ENCODE measurements at places on chromosomes 11 and 22.

DNA sequence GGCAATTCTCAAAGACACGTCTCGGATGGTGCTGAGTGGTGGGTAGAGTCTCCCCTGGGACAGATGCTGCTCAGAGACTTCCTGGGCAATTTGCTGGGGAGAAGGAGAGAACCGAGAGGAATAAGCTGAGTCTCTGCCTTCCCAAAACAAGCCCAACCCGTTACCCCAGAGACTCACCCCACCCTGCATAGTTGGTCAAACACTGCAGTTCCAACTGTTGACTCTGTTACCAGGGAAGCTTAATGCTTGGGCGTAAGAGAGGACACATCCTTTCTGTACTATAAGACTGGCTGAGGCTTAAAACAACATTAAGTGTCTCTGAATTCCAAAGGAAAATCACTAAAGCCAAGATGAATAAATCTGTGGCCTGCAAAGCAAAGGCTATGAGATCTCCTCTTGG is 68.1 kb downstream of the CCDC81 start:
- DNase-seq: no peak

GRCh38 chr11:123366924-123367323 is 63.1 kb upstream of the GRAMD1B start:
- no peak for DNase-seq

- no peak for DNase-seq
Observed at GRCh38 chr11:94895451-94895850, 77.9 kb downstream of the CWC15 start.

- no peak for DNase-seq
Observed at GRCh38 chr22:48503876-48504275, 1323.8 kb downstream of the BRD1 start.

GRCh38 chr11:130601141-130601540 is 152.7 kb downstream of the ADAMTS15 start:
- no peak for DNase-seq
